ENCODE measurements at places on chromosomes 5 and 9. TPM values are rescaled to one million over a fixed set of nuclear protein-coding genes. Genes with fewer than 3 reads are reported as not detected.
A peak's percentile ranks its signal among the peaks of the same experiment; 100 is the strongest.

The SIT1 gene
- 81.8 TPM for total RNA-seq

The NEUROG1 gene
- not detected for total RNA-seq

The SLC45A2 gene
- not detected for total RNA-seq

- no peak overlapping the region for H3K27ac ChIP-seq
- no peak for DNase-seq
- H3K4me3 ChIP-seq: no peak overlapping the region
- no peaks in the 10 kb centered on the region for H3K27me3 ChIP-seq
- H3K36me3 ChIP-seq: peaks cover 1% of the 10 kb centered on the region
These were observed 76.3 kb upstream of the PTGER4 start for GRCh38 chr5:40603378-40603777.

DNA sequence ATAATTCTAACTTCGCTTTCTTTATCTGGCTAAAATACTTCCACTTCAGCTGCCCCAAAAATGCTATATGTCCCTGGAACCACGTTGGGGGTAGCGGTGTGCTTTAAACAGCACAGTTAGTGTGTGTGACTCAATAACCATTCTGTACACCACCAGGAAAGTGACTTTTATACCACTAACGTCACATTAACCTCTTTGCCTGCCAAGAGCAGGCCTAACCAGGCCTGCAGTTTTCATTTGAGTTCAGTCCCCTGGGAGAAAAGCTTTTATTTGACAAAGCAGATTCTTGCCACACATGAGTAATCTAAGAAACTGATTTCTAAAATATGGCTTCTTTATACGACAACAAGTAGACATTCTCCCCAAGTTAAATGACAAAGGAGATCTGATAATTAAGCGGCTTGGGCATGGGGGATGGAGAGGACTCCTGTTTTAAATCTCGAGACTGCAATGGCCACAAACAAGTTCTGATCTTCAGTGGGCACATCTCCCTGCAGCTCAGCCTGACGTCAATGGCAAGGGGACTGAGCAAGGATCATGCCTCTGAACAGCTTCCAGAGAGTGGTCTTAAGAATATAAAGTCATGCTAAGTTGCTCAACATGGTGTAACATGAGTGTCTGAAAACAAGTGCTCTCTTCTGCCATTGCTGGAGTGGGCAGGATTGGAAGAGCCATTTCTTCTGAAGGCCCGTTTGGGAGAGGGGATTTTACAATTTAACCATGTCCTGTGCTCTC is 91.8 kb downstream of the GLIS3 start:
- H3K4me1 ChIP-seq: no peaks in the 10 kb centered on the region
- H3K27ac ChIP-seq: no peak overlapping the region
- H3K27me3 ChIP-seq: no peaks in the 10 kb centered on the region
- H3K36me3 ChIP-seq: no peaks in the 10 kb centered on the region
- no peak overlapping the region for H3K4me3 ChIP-seq
- no peak for DNase-seq

DNA sequence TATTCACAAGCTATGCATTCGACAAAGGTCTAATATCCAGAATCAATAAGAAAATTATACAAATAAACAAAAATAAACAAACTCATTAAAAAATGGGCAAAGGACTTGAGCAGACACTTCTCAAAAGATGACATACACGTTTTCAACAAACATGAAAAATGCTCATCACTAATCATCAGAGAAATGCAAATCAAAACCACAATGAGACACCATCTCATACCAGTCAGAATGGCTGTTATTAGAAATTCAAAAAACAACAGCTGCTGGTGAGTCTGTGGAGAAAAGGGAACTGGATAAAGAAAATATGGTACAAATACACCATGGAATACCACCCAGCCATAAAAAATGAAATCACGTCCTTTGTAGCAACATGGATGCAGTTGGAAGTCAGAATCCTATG is 45.1 kb upstream of the PUM3 start:
- H3K4me1 ChIP-seq: no peaks in the 10 kb centered on the region
- H3K27ac ChIP-seq: no peak overlapping the region
- H3K4me3 ChIP-seq: no peak overlapping the region
- no peaks in the 10 kb centered on the region for H3K36me3 ChIP-seq
- no peak for DNase-seq

GRCh38 chr5:139862313-139862712 is 66.7 kb downstream of the PSD2 start:
- no peak overlapping the region for H3K4me3 ChIP-seq
- H3K27me3 ChIP-seq: peaks cover 10% of the 10 kb centered on the region
- H3K36me3 ChIP-seq: no peaks in the 10 kb centered on the region
- H3K4me1 ChIP-seq: no peaks in the 10 kb centered on the region
- DNase-seq: no peak

DNA sequence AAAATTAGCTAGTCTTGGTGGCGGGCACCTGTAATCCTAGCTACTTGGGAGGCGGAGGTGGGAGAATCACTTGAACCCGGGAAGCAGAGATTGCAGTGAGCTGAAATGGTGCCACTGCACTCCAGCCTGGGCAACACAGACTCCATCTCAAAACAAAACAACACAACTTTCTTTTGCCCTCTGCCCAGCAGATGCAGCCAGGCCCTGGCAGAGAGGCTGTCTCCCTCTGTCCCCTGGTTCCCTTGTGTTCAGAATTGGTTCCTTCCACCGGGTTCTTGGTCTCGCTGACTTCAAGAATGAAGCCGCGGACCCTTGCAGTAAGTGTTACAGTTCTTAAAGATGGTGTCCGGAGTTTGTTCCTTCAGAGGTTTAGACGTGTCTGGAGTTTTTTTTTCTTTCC is 30.2 kb upstream of the CEP72 start:
- H3K27me3 ChIP-seq: peaks cover 16% of the 10 kb centered on the region
- H3K27ac ChIP-seq: no peak overlapping the region
- no peaks in the 10 kb centered on the region for H3K4me1 ChIP-seq
- no peak overlapping the region for H3K4me3 ChIP-seq

DNA sequence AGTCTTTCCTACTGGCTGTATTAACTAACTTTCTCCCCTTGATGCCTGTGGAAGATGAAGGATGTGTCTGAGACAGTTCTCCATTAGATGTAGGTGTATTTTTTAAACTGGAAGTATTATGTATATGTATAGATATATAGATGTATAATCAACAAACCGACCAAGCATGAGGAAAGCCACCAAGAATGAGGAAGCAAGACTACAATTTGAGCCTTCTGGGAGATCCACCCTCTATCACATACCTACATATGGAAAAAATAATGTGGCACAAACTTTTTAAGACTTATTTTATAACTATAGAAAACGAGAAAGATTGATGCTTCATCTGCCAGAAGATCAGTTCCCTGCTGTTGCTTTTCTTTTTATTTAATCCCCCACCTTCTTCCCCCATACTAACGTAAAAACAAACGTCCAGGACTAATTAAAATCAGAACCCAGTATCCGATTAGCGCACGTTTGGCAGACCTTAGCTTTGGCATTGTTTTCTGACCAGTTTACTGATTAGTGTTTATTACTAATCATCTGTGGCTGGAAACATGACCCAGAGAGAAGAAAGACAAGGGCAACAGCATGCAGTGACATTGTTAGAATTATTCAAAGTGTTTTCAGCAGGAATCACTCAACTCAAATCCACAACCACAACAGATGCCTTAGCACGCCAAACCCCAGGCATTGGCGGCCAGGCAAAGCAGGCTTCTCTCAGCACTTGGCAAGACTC is 490.2 kb downstream of the EBF1 start:
- H3K27me3 ChIP-seq: peaks cover 3% of the 10 kb centered on the region
- H3K27ac ChIP-seq: no peak overlapping the region
- no peak overlapping the region for H3K4me3 ChIP-seq
- H3K4me1 ChIP-seq: no peaks in the 10 kb centered on the region

- H3K4me1 ChIP-seq: peaks cover 15% of the 10 kb centered on the region
- DNase-seq: no peak
- H3K4me3 ChIP-seq: no peak overlapping the region
- no peaks in the 10 kb centered on the region for H3K36me3 ChIP-seq
- peaks cover 2% of the 10 kb centered on the region for H3K27me3 ChIP-seq
These were observed 59.8 kb downstream of the DAB2IP start for GRCh38 chr9:121711281-121711680.

GRCh38 chr5:136030252-136030651 is 1.5 kb downstream of the TGFBI start:
- H3K4me3 ChIP-seq: no peak overlapping the region
- DNase-seq: no peak
- peaks cover 23% of the 10 kb centered on the region for H3K27me3 ChIP-seq
- H3K36me3 ChIP-seq: no peaks in the 10 kb centered on the region
- H3K4me1 ChIP-seq: no peaks in the 10 kb centered on the region
- H3K27ac ChIP-seq: no peak overlapping the region

DNA sequence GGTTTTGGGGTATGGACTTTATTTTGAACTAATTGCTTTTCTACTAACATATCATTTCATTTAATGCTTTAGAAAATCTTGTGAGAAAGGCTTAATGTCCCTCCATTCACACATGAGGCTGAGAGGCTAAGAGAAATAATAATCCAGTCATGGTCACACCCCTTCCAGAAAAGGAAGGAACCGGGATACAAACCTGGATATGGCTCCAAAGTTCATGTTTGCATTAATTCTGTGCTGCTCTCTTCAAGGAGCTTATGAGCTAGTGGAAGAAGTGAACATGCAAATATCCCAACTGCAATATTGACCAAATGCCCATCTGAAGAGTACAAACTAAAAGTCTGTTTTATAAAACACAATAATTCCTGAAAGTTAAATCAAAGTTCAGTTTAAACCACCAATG is 732.1 kb upstream of the RIOK2 start:
- no peak overlapping the region for H3K27ac ChIP-seq
- H3K36me3 ChIP-seq: no peaks in the 10 kb centered on the region
- no peak for DNase-seq

DNA sequence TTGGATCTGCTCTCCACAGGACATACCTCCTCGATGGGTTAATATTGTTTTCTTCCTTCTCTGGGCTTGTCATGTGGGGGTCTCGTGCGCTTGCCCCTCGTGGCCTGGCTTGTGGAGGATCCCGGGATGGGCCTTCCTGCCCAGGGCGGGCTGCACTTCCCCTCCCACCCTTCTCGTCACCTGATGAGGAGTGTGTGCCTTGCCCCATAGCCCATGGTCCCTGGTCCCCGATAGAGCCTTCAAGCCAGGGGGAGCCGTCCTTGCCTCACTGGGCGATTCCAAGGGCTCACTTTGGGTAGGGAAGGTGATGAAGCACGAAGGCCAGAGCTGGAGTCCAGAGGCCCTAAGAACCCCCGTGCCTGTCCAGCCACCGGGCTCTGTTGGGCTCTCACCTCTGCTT is 28.7 kb downstream of the DYNC2I2 start:
- peaks cover 50% of the 10 kb centered on the region for H3K36me3 ChIP-seq
- DNase-seq: no peak
- peaks cover 3% of the 10 kb centered on the region for H3K4me1 ChIP-seq
- no peaks in the 10 kb centered on the region for H3K27me3 ChIP-seq
- no peak overlapping the region for H3K4me3 ChIP-seq
- no peak overlapping the region for H3K27ac ChIP-seq

DNA sequence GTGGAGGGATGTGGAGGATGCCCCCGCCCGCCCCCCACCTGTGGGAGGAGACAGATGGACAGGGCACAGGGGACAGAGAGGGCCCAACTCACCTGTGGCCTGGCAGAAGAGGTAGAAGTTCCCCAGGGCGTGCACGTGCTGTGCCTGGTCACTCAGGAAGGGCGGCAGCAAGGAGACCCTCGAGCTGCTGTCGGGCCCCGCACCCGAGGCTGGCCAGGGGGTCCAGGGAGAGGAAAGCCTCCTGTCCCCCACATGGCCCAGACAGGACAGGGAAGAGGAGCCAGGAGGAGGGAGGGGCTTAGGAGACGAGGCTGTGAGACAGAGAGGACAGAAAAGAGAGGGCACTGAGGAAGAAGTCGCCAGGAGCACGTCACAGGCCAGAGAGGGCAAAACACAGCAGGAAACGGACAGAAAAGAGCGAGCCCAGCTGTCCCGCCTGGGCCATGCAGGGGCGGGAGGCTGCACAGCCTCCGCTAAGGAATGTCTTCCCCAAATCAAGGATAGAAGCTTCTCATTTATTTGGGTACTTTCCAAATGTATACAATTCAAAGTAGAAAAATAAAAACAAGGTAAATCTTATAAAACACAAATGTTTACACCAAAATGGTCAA is 58.5 kb downstream of the SECISBP2 start:
- peaks cover 47% of the 10 kb centered on the region for H3K4me1 ChIP-seq
- H3K27ac ChIP-seq: peak overlapping the region; percentile 84
- no peak overlapping the region for H3K4me3 ChIP-seq
- H3K36me3 ChIP-seq: peaks cover 60% of the 10 kb centered on the region

All from activated CD4-positive, alpha-beta T cell treated with anti-CD3 and anti-CD28 coated beads, Interleukin-2, amount 10 ng/mL, durations not matched to agents 24 days and 14 days (primary cell).